ENCODE measurements at places on chromosomes 3 and 15.

- DNase-seq = no peak
Observed at GRCh38 chr15:68389936-68390817, 41.8 kb downstream of the ITGA11 start.

DNA sequence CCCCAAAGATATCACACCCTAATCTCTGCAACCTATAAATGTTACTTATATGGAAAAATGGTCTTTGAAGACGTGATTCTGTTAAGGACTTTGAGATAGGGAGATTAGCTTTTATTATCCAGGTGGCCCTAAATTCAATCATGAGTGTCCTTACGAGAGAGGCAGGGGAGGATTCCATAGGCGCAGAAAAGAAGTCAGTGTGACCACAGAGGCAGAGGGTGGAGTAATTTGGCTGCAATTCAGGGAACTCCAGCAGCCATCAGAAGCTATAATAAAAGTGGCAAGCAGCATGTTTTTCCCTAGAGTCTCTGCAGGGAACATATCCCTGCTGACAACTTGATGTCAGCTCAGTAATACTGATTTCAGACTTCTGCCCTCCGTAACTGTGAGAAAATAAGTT lies 315.2 kb upstream of the ROBO2 start:
- no peak for DNase-seq

DNA sequence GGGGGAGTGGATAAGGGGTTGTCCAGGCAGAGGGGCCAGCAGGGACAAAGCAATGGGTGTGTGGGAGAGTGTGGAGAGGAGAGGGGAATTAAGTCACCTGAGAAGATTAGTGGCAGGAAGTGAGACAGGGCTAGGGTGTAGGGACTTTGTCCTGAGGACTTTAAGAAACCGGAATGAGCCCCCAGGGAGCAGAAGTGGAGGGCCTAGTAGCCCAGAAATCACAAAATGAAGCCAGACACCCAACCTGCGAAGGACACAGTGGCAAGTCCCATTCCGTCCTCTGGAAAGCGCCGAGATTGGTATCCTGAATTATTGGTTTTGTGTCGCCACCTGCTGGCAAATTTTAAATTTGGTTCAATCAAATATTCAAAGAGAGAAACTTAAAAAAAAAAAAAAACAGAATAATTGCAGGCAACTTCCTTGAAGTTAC lies 78.0 kb upstream of the SLC25A36 start:
- DNase-seq = peak; percentile 2

DNA sequence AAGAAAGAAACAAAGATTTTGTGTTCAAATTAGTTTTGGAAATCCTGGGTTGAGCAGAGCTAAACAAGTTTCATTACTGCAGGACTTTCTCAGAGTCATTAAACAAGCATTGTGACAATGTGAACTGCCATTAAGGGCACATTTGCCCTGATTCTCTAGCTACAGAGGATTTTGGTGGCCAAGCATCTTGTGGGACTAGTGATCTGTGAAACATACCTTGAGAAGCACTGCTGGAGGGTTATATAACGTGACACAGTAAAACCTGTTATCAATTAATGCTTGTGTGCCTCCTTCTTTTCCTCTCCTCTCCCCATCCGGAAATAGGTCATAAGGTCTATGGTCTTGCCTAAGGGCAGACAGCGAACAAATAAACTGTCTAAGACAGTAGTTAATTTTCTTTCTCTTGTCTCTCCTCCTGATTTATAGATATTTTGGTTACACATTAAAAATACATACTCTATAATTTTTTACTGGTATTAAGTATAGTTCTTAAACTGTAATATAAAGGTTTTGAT lies 167.3 kb upstream of the NANOGP8 start:
- no peak for DNase-seq

- DNase-seq = no peak
Observed at GRCh38 chr3:179016979-179017670, 54.5 kb downstream of the ZMAT3 start.

DNA sequence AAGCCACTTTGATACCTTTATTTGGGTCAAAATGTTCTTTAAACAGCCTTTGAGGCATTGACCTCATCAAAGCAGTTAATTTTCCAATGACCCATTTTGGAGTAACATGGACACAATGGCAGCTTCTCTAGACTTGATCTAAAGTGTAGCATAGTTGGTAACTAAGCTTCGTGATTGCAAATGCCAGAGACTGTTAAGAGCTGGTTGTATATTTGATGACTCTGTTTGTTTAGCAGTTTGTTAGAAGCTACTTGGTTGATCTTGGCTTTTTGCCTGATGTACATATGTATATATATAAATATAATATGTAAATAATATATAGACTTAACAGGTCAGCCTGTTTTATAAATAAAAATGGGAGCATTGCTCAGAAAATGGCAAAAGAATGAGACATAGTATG lies 68.4 kb downstream of the MITF start:
- no peak for DNase-seq

DNA sequence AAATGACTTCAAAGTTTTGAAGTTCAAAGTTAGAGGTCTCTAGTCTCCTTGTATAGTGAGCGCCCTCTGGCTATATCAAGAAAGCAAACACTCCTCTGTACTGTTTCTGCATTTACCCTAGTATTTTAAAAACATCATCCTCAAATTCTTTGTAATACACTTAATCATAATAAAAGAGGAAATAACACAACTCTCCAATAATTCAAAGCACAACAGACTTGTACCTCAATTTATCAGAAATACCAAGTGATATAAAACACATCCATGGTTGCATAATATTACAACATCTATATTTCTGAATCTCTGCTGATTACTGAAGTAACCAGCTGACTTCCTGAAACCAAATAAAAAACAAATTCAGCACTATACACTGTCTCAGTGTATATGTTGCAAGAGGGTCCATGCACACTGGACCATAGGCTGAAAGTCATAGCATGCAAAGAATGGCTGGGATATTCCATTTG lies 12.5 kb downstream of the PLOD2 start:
- no peak for DNase-seq

DNA sequence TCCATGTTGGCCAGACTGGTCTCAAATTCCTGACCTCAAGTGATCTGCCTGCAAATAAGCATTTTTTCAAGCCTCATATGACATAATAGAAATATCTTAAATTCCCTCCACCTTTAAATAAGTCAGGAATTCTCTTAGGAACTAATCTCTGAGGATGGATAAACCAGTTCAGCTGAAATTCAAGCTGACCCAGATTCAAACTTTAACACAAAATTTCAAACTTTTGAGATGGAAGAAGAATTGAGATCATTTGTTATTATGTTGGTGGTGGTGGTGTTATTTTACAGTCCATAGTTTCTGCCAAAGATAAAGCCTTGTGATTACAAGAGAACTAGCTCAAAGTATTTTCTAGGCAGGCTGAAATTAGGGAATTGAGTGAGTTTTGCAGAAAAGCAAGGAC lies 85.5 kb downstream of the SSR3 start:
- DNase-seq = no peak

DNA sequence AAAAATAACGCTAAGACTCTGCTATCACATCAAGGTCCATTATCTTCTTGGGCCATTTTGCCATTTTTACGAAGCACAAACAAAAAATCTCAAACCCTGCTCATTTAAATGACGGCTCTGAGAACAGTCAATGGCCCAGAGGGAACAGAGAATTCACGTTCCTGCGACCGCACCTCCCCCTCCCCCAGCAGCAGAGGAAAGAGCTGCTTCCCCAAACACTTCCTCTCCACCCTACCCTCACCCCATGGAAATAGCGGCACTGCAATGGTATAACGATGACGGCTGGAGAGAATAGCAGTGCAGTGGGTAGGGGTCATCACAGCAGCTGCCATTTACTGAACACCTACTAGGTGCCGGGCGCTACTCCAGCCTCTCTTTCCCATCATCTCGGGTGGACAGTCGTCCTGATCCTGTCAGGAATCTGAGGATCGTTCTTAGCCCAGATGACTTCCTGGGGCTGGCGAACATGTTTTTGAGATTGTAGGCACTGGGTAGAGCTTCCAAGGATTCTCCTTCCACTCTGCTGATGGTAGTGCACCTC lies 113.3 kb downstream of the IQSEC1 start:
- no peak for DNase-seq

- DNase-seq = no peak
Observed at GRCh38 chr3:42224658-42225421, 41.1 kb downstream of the CCK start.

GRCh38 chr15:83327041-83327440 lies 42.6 kb upstream of the BNC1 start:
- no peak for DNase-seq

DNA sequence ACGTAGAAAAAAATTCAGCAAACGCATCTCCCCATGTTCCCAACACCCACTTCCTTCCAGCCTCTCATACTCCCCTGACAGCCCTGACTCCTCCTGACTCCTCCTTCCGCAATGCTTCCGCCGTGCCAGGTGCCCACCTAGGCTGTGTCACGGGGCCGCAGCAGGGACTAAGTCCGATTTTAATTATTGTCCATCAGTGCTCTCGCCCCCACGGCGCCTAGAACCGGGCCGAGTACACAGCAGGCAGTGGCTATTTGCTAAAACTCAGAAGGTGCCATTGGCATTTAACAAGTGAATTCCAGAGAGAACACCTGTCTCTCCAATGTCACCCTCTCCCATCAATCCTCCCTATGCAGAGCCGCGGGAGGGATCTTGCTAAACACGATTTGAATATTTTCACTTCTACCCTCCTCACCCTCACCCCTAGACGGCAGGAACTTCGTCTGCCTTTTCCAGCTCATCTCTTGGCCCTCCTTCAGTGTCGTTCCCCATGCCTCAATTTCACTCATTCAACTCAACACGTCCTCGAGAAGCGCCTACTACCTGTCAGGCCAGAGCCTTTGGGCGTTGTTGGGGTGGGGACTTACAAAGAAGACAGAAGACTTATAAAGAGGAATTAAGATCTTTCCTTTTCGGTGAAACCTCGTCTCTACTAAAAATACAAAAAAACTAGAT lies 11.5 kb upstream of the SHF start:
- peak; percentile 19 for DNase-seq

All from activated CD4-positive, alpha-beta T cell treated with anti-CD3 and anti-CD28 coated beads for 24 hours (primary cell).